Tibial nerve (tissue), 4 donors: ENCODE measurements at places on chromosomes 3 and 15.

DNA sequence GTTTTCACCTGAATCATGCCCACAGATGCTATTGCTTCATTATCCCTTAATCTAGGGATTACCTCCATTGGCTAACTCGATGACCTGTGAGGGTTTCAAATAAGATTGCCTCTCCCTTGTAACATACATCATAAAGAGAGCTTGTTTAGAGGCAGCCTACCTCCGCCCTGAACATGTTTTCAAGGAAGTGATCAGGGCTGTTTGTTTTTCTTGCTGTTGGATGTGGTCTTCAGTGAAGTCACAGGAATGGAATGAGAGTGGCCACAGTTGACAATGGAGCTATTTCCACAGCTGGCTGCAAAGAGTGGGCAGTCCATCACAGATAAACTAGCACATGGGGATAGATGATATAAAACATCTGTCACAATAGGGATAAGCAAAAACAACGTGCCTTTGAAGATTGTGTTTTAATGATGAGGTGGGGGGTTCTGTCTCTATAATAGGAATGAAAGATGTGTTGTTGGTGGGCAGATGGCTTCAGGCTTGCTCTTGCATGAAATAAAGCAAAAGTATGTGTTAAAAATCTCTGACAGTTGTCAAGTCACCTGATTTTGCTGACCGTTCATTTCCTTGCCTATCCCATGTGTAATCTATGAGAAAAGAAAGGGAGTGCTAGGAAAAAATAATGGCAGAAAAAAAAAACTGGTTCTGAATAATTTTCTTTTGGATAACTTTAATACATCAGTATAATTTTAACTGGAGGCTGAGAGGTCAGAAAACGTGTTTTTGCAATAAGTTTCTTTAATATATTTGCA, 642.3 kb downstream of the RBMS3 start:
- DNase-seq: peak; percentile 39

- no peak for DNase-seq
Measured at GRCh38 chr3:123552095-123552714, 32.6 kb downstream of the HACD2 start.

GRCh38 chr3:75082845-75083244, 468.4 kb upstream of the CNTN3 start:
- DNase-seq: no peak

GRCh38 chr3:13484851-13485590, 4.9 kb downstream of the HDAC11 start:
- DNase-seq: no peak

- no peak for DNase-seq
Measured at GRCh38 chr3:59790241-59790640, 740.4 kb upstream of the CFAP20DC start.

DNA sequence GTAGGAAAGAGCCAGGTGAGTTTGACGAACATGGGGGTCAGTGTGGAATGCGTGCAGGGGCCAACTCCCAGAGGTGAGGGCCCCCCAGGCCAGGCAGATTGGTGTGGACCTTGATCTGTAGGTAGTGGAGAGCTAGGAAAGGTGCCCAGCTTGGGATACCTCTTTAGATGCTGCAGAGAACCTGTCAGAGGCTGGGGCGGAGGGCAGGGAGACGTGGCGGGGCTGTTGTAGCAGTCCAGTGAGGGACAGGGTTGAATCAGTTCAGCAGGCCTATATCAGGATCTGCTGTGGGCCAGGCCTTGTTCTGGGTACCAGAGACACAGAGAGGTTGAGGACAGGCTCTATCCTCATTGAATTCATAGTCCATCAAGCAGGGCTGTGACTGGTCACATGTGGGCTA, 8.6 kb downstream of the SNX33 start:
- no peak for DNase-seq

- DNase-seq: no peak
Measured at GRCh38 chr3:138907539-138907938, 39.4 kb downstream of the FOXL2 start.

DNA sequence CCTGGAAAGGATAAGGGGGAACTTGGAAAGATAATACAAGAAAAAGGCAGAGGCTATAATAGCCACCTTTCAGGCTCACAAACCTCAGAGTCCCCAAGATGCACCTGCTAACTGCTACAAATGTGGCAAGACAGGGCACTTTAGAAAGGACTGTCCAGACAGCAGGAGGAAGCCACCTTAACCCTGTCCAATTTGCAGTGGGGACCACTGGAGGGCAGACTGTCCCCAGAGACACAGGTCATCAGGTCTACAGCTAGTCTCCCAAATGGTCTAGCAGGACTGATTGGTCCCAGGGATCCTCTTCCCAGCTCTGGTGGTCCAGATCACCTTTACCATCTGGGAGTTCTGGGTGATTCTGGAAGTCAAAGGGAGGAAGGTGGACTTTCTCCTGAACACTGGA, 882.5 kb upstream of the GBE1 start:
- DNase-seq: no peak

DNA sequence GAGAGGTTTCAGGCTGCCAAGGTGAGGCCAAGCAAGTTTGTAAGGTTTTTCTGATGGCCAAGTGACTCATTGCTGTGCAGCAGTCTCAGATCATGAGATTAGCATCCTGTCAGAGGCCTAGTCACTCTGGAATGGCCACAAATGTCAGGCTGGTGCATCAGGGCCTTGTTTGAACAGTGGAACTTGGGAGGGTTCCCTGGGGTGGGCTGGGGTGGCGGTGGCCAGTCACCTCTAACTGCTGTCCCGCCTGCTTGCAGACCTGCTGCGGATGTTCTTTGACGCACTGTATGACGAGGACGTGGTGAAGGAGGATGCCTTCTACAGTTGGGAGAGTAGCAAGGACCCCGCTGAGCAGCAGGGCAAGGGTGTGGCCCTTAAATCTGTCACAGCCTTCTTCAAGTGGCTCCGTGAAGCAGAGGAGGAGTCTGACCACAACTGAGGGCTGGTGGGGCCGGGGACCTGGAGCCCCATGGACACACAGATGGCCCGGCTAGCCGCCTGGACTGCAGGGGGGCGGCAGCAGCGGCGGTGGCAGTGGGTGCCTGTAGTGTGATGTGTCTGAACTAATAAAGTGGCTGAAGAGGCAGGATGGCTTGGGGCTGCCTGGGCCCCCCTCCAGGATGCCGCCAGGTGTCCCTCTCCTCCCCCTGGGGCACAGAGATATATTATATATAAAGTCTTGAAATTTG, 2.8 kb upstream of the FAM131A start:
- DNase-seq: no peak

GRCh38 chr3:165624761-165625160, 212.5 kb downstream of the BCHE start:
- DNase-seq: no peak

DNA sequence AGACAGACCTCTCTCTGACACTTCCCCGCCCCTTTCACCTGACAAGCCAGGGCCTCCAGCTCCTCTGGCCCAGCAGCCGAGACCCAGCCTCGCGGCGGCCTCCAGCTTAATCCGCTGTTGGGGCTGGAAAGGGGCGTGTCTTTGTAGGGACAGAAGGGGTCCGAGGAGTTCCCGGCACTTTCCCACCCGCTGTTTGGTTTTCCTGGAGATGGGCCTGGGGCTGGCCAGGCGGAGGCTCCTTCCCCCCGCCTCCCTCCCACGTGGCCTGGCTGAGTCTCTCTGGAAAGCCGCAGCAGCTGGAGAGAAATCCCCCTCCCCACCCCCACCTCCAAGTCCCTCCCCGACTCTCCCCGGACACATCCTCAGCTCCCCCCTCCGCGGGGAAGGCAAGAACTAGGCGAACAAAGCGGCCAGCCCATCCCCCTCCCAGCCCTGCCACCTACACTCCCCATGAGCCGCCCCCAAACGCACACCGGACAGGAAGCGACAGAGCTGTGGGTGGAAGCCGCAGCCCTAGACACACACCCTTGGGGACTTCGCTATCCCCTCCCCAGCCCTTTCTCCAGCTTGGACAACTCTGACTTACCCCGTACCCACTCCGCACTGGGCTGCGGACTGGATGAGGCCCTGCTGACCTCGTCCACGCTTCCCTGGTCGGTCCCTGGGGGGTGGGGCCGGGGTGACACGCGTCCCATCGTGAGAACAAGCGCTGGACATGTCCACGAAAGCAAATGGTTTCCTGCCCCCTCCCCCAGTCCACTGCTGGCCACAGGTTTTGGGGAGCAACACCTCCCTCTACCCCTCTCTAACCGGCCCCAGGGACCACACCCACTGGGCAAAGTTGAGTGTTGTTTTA, 1.2 kb downstream of the IGDCC4 start:
- no peak for DNase-seq

DNA sequence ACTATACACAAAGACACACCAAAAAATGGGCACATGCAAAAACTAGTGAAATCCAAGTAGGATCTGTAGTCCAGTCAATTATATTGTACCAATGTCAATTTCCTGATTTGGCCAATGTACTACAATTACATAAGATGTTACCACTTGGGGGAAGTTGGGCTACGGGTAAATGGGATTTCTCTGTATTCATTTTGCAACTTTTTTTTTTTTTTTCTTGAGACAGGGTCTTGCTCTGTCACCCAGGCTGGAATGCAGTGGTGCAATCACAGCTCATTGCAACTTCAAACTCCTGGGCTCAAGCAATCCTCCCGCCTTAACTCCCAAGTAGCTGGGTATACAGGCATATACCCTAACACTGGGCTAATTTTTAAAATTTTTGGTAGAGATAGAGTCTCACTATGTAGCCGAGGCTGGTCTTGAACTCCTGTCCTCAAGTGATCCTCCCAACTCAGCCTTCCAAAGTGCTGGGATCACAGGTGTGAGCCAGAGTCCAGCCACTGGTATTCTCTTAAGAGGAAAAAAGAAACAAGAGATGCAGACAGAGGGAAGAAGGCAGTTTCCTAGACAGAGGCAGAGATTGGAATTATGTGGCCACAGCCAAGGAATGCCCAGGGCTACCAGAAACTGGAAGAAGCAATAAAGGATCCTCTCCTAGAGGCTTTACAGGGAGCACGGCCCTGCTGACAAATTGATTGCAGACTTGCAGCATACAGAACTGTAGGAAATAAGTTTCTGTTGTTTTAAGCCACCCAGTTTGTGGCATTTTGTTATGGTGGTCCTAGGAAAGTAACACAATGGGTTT, 33.3 kb downstream of the TFDP2 start:
- DNase-seq: no peak

DNA sequence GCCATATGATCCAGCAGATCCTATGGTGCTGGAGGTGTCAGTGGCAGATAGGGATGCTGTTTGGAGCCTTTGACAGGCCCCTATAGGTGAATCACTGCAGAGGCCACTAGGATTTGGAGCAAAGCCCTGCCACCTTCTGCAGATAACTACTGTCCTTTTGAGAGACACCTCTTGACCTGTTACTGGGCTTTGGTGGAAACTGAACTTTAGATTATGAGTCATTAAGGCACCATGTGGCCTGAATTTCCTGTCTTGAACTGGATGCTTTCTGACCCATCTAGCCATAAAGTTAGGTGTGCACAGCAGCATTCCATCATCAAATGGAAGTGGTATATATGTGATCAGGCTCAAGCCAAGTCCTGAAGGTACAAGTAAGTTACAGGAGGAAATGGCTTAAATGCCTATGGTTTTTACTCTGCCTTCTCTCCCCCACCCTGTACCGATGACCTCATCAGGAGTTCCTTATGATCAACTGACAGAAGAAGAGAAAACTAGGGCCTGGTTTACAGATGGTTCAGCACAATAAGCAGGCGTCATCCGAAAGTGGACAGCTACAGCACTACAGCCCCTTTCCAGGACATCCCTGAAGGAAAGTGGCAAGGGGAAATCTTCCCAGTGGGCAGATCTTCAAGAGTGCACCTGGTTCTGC, 565.6 kb upstream of the AGTR1 start:
- DNase-seq: no peak

GRCh38 chr15:63601026-63601703, 4.0 kb downstream of the FBXL22 start:
- DNase-seq: no peak

DNA sequence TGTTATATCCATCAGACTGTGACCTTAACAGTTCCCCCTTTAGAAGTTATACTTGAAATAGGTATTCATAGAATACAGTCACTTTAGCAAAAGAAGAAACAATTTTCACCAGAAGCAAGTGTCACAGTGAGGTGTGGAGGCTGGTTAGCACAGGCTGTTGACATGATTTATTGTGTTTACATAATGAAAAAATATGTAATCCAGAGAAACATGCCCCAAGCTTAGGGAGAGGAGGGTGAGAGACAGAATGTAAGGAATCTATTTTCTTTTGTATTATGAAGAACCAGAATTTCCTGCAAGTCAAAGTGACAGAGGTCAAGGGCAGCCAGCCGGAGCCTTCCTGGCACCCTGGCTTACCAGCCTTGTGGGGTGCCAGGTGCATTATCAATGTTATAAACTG, 4.0 kb downstream of the IL12A start:
- no peak for DNase-seq

DNA sequence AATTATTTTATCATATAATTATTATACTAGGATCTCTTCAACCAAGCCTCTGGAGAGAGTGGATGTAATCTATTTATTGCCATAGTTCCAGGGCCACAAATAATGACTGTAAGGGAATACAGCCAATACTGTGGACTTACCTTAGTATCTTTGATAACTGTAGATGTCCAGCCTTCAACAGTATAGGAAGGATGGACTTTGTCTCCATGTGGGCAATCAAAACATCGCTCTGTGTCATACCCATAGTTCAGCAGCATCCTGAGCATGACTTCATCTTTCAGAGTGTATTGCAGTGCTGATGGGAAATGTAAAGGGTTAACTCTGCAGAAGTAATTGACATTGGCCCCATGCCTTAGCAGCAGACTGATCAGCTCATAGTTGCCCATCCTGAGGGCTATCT, 14.2 kb downstream of the ASB14 start:
- DNase-seq: no peak

DNA sequence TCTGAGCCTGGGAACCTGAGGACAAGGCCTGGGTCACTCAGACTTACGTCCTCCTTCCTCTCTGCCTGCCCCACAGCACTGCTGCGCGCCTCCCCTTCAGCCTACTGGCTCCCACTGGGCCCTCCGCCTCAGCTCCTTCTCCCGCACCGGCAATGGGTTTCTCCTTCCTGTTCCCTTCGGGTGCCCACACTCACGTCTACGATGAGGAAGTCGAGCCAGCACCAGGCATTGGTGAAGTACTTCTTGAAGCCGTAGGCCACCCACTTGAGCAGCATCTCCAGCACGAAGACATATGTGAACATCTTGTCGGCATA, 70.0 kb downstream of the EXOG start:
- DNase-seq: no peak

DNA sequence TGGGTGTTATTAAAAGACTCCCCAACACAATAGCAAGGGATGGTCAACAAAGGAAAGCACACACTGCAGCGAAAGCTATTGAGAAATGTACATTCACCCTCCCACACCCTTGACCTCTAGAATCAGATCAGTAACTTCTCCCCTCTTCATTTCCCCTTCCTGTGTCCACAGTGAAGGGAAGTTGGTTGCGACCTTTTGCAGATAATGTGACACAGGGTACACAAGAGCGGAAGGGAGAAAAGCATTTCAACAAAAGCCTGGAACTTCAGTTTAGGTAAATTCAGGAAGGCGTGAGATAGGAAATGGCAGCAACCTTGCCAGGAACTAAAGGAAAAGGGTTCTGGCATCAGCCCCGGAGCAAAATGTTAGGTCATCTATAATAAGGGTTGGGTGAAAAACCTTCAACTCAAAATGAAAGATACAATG, 899.8 kb downstream of the MCTP2 start:
- DNase-seq: no peak

GRCh38 chr15:63190769-63191649, 1.6 kb downstream of the RAB8B start:
- DNase-seq: no peak
